ENCODE measurements at places on chromosomes 7 and 10.

GRCh38 chr10:100303724-100304319 lies 17.3 kb upstream of the BLOC1S2 start:
- no peak for DNase-seq

DNA sequence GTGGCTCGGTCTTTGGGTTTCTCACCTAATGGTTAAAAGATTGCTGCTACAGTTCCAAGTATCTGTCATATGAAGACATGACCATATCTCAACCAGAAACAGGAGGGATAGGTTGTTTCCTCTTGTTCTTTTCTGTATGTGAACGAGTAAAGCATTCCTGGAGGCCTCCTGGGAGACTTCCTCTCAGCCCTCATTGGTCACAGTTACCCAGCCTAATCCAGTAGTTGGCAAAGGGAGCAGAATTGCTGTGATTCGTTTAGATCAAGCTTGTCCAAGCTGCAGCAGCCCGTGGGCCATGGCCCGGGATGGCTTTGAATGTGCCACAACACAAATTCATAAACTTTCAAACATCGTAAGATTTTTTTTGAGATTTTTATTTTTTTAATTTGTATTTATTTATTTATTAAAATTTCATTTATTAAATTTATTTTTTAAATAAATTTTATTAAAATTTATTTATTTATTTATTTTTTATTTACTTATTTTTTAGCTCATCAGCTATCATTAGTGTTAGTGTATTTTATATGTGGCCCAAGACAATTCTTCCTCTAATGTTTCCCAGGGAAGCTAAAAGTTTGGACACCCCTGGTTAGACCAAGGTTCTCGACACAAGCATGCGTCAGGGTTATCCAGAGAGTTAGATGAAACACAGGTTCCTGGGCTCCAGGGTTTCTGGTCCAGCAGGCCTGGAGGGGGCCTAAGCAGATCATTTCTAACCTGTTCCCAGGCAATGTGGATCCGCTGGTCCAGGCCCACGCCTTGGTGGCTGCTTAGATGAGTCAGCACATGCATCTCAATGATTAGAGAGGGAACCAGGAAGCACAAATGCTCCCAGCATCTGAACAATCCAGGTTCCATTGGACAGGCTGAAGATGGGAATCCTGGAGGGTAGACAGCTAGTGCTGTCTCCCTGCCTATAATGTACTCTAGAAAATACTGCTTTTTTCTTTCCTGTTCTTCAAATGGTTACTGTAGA lies 25.6 kb downstream of the CDC123 start:
- DNase-seq: no peak

DNA sequence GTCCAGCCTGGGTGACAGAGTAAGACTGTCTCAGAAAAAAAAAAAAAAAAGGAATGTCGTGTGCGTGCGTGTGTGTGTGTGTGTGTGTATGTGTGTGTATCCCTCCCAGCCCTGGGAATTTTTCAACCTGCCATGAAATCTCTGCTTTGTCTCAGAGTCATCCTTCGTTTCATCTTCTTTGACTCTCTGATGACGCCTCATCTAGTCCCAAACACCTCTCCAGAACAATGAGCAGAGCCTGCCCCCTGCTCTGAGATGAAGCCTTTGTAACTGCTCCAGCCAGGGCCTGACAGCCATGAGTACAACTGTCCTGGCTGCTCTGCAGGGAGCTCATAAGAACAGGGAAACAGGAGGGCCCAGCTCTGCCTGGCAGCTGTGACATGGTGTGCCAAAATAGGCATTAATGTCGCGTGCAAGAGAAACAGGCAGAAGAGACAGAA lies 149.5 kb downstream of the FAM107B start:
- DNase-seq: no peak

DNA sequence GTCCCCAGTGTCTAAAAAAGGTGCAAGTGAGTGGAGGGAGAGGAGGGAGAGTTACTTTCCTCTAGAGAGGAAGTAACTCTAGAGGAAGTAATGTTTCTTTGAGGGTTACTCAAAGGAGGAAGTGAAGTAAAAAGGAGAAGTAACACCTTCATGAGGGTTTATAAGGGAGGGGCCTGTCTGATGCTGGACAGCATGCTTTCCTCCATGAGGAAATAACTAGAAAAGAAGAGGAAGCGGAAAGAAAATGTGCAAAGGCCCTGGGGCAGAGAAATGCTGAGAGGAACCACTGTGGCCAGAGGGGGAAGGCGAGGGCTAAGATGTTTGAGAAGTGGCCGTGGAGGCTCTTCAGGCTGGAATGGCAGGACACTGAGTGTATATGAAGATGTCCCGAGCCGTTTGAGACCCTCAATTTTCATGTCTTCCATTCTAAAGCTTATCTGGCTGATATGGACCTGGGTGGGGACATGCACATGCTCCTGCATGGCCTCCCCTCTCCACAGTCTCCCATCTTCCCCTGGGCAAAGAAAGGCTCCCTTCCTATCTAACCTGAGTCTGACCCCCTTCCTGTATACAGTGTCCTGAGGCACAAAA lies 3.4 kb upstream of the SLC18A2 start:
- no peak for DNase-seq

- DNase-seq: no peak
Measured at GRCh38 chr7:155119801-155120382, 49.8 kb downstream of the HTR5A start.

DNA sequence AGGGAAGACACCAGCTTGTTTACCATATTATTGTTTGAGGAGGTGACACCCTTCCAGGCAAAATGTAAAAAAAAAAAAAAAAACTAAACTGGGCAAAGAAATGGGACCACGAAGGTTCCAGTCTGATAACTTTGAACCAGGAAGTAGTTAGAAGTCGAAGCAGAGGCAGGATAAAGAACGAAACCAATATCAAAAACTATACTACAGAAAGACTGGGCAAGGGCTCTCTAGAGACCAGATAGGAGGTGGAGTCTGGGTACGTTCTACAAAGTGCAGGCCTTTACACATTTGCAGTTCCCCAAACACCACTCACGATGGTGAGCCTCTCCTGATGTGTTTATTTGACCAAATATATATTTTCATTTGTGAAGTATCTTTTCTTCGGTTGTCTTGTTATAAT lies 125.7 kb upstream of the CDK1 start:
- no peak for DNase-seq

- no peak for DNase-seq
Measured at GRCh38 chr10:113435881-113436280, 117.0 kb upstream of the HABP2 start.

- no peak for DNase-seq
Measured at GRCh38 chr10:93149761-93150160, 76.1 kb downstream of the CYP26A1 start.

- DNase-seq: no peak
Measured at GRCh38 chr7:19663816-19664462, 44.9 kb downstream of the POLR1F start.

- no peak for DNase-seq
Measured at GRCh38 chr10:43715334-43715733, 66.7 kb upstream of the ZNF32 start.

DNA sequence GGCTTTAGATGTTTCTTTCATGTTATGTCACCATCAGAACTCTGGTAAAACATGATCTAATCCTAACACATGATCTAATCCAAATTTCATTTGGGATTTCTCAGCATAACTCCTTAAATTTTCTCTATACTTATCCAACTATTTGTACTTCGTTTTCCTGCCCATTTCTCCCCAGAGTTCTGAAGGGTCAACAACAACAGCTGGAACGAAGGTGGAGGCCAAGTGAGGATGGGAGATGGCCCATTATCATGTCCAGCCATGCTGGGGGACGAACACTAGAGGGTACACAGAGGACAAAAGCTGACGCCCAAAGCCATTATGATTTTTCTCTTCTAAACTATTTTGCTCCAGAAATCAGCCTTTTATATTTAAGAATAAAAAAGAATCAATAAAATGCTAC lies 185.4 kb downstream of the DOCK4 start:
- no peak for DNase-seq

- DNase-seq: no peak
Measured at GRCh38 chr7:29289156-29290021, 94.8 kb downstream of the CHN2 start.

- DNase-seq: no peak
Measured at GRCh38 chr10:64760371-64760770, 1239.2 kb downstream of the REEP3 start.

- no peak for DNase-seq
Measured at GRCh38 chr7:77760809-77761453, 37.3 kb downstream of the TMEM60 start.

- no peak for DNase-seq
Measured at GRCh38 chr7:8160779-8161345, 101.1 kb downstream of the ICA1 start.

- DNase-seq: no peak
Measured at GRCh38 chr7:128041203-128041602, 10.0 kb upstream of the LRRC4 start.

- DNase-seq: no peak
Measured at GRCh38 chr7:135231686-135232085, 2.0 kb upstream of the STRA8 start.

DNA sequence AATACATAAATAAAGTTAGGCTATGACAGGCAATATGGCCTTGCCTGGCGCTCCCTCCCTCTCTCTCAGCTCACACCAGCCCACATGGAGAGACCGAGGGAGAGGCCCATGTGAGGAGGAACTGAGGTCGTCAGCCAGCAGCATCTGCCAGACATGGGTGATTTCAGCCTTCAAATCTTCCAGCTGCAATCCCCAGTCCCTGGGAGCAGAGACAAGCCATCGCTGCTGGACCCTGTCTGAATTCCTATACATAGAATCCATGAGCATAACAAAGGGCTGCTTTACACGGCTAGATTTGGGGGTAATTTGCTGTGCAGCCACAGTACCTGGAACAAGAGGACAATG lies 35.6 kb downstream of the ANKRD16 start:
- DNase-seq: no peak

DNA sequence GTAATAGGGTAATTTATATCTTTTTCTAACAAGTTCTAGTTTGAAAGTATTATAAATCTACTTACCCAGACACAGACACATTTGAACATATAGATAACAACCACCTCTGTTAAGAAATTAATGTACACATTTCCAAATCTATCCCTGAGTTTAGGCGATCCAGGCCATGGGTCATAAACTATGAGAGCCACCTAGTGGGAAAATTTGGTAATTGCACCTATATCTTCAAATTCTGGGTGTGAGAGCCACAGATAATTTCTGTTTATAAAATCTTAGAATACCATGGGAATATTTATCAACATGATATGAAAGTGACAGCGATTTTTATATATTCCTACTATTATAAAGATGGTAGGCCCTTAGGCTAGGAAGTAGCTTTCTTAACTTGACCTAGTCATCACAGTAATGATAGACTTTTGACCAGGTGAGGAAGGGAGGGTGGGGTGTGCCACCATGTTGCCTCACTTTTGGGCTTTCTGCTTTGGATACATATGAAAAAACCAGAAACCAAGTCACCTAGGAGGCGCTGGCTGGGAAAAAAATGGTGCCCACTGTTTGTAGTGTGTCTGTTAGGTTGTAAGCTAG lies 8.0 kb upstream of the EPHA1 start:
- no peak for DNase-seq

DNA sequence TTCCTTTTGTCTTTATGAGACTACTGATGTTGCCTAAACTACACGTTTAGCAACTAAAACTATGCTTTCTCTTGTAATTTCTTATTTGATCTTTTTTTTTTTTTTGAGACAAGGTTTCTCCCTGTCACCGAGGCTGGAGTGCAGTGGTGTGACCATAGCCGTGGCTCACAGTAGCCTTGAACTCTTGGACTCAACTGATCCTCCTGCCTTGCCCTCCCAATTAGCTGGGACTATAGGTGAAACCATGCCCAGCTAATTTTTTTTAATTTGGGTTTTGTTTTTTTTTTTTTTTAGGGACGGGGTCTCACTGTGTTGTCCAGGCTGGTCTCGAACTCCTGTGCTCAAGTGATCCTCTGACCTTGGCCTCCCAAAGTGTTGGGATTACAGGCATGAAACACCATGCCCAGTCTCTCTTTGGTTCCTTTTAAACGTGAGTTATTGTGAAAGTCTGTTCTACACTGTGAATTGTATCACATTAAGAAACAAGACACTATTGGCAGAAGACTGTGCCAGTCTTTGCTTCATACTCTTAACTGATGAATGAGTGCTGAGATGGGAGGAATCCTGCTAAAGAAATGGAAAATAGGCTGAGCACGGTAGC lies 6.4 kb downstream of the TMEM248 start:
- DNase-seq: no peak

DNA sequence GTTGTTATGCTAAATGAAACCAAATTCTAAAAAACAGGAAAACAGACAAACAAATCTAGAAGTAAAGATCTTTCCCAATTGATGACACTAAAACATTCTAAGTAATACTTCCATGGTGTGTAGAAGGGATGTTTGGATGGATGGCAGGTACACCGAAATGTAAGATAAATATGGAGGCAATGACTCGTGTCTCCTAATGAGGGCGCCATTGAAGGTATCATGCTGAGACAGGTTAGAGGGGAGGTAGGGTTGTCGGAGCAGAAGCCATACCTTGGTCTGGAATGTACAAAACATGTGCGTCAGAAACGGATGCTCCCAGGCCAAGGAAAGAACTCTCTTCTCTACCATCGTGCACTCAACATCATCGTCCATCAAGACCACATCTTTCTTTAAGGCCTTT lies 101.4 kb downstream of the PRKCQ start:
- no peak for DNase-seq

GRCh38 chr10:97785731-97786130 lies 13.9 kb upstream of the SFRP5 start:
- no peak for DNase-seq

DNA sequence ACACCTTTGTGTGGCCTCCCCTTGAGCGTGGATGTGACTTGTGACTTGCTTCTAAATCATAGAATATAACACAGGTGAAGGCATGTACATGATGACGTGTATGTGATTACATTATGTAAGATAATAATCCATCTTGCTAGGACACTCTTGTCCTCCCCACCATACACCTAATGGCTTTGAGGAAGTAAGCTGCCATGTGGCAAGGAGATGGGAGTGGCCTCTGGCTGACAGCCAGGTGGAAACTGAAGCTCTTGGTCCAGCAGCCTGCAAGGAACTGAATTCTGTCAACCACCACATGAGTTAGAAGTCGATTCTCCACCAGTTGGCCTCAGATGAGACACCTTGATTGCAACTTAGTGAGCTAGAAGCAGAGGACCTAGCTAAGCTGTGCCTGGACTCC lies 67.4 kb upstream of the ELN start:
- DNase-seq: no peak

- DNase-seq: no peak
Measured at GRCh38 chr10:79018521-79019011, 50.2 kb upstream of the ZMIZ1 start.

GRCh38 chr10:93266858-93267257 lies 193.2 kb downstream of the CYP26A1 start:
- DNase-seq: no peak

GRCh38 chr7:70743531-70744325 lies 388.2 kb upstream of the GALNT17 start:
- no peak for DNase-seq

GRCh38 chr10:132319853-132320653 lies 11.9 kb upstream of the LRRC27 start:
- DNase-seq: no peak

GRCh38 chr10:31669357-31669756 lies 259.3 kb downstream of the ARHGAP12 start:
- no peak for DNase-seq

GRCh38 chr7:88153378-88153777 lies 66.5 kb downstream of the SRI start:
- no peak for DNase-seq

Measured in activated gamma-delta T cell treated with anti-CD3 and anti-CD28 coated beads, Interleukin-2, amount 50 U/mL, for 16 hours (primary cell).